ENCODE measurements at places on chromosomes 2 and 18. TPM values are rescaled to one million over a fixed set of nuclear protein-coding genes. Genes with fewer than 3 reads are reported as not detected.

DNA sequence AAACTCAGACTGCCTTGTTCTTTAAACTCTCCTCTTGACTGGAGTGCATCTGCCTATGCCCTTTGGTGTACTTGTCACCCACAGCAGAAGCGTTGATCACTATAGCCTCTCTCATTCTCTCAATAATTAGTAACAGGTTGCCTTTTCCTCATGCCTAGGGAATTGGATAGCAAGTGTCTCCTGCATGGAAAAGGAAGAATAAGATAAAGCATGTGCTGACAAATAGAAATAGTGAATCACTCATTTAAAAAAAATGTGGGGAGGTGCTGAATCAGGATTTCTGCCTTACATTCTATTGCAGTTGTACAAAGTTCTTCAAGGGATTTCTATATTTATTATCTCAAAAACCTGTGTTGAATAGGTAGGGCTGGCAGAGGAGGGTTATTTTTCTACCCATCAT is 323.0 kb downstream of the TXNL1 start:
- DNase-seq = no peak

- no peak for DNase-seq
Measured at GRCh38 chr2:188276255-188276654, 15.4 kb upstream of the GULP1 start.

Gene CYTIP
- total RNA-seq = 0.71 TPM

Gene ATG4B
- 73.5 TPM for total RNA-seq

Gene DNAH6
- total RNA-seq = not detected

Gene TBR1
- 0.13 TPM for total RNA-seq

GRCh38 chr2:175687465-175687864 is 314.6 kb downstream of the LNPK start:
- DNase-seq = no peak

DNA sequence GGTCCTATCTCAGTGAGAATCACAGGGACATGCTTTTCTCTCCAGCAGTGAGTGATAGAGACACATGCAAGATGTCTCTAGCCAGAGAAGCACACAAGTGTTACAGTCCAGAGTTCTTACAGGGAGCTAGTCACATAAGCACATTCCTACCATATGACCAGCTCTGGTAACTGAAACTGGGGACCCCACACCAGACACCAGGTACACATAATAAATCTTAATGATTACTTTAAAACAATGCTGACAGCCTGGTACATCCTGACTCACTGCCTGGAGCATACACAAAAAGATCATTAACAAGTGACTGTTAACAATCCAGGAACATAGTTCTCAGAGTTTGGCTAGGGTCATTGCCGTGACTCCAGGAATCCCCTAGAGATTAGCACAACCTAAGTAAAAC is 53.6 kb downstream of the GALNT1 start:
- peak; percentile 69 for DNase-seq

DNA sequence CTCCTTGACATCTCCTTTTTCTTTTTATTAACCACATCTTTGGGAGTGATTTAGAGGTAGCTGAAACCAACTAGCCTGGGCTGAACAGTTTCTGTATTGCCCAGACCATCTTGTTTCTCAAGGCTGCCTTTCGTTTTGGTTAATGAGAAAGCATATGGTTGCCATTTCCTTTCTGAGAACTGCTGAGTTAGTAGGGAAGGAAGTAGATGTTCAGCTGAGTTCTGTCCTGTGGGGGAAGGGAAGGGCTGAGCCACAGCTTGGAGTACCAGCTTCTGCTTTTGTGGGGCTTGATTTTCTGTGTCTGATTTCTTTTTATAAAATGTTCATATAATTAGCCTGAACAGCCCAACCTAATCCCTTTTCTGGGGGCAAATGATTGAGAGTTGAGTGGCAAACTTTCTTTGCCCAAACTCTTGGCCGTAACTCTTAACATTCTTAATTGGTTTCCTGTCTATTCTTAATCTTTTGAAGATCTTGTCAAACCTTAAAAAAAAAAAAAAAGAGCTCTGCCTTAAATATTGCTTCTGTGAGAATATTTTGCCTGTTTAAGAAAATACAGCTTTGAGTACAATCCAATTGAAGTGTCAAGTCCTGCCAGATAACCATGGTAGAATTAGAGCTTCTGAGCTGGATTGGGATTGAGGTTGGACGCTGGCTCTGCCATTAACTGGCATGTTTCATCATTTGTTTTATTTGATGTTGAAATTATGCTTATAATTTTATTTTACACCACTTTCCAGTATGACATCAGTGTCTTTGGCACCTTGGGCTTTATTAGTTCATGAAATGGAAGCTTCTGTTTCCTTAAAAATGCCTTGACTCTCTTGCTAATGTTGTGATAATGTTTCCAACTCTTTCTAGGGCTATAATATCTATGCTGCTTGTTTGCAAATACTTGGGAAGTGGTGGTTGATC is 1.9 kb upstream of the NABP1 start:
- DNase-seq = no peak

DNA sequence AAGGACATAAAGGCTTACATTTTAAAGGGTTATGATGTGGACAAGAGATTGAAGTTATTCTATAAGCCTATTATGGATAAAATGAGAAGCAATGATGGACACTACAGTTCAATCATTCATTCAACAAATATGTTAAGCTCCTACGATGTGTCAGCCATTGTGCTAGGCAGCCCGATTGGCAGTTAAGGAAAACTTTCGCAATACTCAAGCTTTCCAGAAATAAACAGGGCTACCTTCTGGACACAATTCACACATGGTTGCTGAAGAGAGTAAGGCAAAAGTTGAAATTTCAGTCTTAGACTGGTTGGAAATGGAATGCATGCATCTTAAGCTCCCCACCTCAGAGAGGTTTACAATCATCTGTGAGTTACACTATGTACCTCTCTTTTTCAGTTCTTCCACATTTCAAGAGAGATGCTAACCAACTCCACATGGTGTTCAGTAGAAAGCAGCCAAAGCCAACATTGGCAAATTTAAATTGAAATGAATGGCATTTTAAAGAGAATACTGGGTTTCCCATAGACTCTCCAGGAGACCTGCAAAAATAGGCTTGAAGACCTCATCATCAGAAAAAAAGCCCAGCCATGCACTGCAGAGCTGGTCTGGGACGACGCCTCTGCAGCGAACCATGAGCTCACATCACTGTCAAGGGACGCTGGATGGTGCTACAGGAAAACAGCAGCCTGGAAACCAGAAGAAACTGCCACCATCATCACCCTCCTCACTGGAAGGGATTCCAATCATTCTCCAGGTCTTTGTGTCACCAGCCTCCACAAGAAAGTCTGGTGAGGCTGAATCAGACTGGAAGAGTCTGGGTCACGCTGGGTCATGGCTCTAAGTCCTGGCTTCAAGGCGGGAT is 276.3 kb downstream of the AFF3 start:
- no peak for DNase-seq

Gene LRRTM1
- not detected for total RNA-seq

Gene ECEL1
- total RNA-seq = not detected

GRCh38 chr18:45565280-45565970 is 49.9 kb upstream of the SLC14A2 start:
- no peak for DNase-seq

DNA sequence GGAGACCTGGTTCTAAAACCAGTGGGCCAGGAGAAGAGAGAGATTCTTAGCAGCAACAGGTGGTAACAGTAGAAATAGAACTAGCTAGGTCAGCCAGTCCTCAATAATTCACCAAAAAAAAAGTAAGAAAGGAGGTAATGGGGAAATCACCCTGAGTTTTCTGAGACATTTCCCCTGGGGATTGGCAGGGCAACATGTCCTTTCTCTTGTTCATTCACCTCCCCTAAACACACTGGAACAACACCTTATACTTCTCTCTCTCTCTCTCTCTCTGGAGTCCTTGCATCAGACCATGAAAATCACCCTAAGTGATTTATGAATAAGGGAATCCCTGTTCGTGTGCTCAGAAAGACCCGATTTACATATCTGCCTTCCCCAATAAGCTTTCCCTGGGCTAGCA is 64.8 kb downstream of the COX7A2L start:
- no peak for DNase-seq

Gene KCNG3
- total RNA-seq = 0.03 TPM

- DNase-seq = no peak
Measured at GRCh38 chr2:111024496-111024895, 96.2 kb upstream of the BCL2L11 start.

Gene SIX3
- 2.0 TPM for total RNA-seq

- DNase-seq = no peak
Measured at GRCh38 chr2:28273751-28274150, 118.9 kb upstream of the FOSL2 start.

GRCh38 chr2:206084439-206084869 is 1.5 kb downstream of the INO80D start:
- peak; percentile 85 for DNase-seq
